ENCODE measurements at places on chromosomes 4 and X.

DNA sequence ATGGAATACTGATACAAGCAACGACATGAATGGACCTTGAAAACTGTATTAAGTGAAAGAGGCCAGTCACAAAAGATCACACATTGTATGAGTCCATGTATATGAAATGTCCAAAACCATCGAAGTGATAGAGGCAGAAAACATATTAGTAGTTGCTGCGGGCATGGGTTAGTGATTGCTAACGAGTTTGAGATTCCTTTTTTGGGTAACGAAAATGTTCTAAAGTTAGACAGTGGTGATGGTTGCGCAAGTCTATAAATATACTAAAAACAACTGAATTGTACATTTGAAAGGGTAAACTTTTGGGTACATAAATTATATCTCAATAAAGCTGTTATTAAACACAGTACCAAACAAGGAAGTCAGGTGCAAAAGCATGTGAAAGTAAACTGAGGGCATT, 234.5 kb downstream of the FBXW7 start:
- no peak for DNase-seq

DNA sequence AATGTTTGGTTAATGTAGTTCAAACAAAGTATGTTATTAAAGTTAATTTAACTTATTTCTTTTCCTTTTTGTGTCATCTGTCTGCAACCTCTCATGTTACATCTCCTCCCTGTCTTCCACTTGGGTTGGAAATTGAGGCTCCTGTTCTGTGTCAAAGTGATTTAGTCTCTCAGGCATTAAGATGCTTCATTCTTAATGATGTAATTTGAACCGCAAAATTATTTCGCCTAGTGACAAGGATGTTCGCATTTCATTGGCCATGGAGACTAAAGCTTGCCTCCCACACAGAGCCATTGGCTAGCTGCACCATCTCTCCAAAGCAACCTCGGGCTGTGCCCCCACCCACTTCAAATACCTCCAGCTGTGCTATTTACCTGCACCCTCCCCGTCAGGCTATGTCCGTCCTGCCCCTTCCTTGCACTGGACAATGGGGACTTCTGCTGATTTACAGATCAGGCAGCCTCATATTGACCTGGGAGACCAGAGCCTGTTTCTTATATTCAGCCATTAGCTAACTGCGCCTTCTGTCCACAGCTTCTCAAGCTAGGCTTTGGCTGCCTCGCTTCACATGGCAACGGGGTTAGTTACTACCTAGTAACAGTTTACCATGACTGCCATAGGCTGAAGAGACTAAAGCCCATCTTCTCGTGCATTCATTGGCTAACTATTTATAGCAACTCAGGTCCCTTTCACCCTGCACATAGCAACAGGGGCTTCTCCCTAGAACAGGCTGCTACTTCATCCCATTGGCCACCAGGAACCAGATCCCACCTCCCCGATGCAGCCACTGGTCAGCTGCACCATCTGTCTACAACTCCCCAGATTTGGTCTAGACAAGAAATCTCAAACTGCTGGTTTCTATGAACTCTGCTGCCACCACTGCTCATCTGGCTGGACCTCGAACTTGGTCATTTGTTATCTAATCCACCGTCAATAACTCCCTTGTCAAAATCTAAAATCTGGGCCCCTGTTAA, 8.6 kb upstream of the ZNF157 start:
- no peak for DNase-seq

GRCh38 chr4:86294883-86295282, 65.0 kb downstream of the MAPK10 start:
- DNase-seq: no peak

DNA sequence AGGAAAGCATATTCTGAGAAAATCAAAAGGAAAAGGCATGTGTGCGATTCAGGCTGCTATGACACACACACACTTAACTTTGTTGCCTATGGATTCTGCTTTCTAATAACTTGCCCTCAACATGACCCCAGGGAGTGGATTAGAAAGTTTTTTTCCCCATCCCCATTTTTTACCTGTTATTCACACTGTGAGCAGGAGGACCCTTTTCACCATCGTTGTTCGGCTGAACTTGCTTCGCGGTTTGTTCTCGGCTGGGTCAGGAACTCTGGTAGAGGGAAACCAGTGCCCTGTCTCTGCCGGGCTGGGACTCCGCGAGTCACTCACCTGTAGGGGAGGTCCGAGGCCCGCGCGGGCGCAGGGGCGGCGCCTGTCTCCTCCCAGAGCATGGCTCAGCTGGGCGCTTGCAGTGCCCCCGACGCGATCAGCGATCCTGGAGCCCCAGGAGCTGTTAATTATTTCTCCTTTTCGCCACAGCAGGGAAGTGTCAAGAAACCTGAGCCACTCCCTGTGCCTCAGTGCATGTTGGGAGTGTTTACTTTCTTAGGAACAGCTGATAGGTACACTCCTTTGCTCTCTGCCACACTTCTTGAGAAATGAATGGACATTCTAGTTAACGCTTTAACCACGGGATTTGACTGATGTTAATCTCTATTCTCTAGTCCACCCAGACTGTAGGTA, at the start of gene RASSF6:
TSS of gene RASSF6 (minus strand) at position 322 of the 678 bp plus-strand sequence. CDS start 8,641 bp downstream, outside the sequence.
- DNase-seq: no peak

GRCh38 chr4:67701517-67701850, 529 bp upstream of the UBA6 start:
- no peak for DNase-seq

- DNase-seq: no peak
Observed at GRCh38 chr4:151325111-151325948, at the start of gene SH3D19. SH3D19 (minus strand) TSS chr4:151325605; CDS start chr4:151325352, 253 bp downstream.

DNA sequence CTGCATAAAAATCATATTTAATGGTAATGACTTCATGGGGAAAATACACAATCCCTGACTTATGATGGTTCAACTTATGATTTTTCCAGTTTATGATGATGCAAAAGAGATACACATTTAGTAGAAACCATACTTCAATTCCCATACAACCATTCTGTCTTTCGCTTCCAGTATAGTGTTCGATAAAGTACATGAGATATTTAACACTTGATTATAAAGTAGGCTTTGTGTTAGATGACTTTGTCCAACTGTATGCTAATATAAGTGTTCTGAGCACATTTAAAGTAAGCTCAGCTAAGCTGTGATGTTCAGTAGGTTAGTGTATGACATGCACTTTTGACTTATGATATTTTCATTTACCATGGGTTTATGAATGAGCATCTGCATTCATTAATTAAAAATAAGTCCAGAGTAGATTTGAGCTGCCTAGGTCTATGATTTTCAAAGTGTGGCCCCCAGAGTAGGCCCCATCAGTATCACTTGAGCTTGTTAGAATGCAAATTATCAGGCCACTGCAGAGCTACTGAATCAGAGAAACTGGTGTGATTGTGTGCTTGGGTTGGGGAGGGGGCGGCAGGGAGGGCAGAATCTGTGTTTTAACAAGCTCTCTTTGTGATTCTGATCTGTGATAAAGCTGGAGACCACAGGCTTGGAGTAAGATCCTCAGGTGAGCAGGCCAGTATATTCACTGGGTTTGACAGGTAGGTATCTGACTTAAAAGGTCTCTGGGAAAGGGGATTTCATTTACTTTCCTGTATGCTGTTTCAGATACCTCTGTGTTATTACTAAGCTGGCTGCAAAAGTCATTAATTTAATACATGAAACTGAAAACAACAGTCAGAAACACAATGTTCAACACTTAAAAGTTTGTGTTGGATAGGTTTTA, 8.4 kb downstream of the ATP10D start:
- DNase-seq: no peak

GRCh38 chr4:137711502-137711901, 179.2 kb upstream of the PCDH18 start:
- DNase-seq: no peak

DNA sequence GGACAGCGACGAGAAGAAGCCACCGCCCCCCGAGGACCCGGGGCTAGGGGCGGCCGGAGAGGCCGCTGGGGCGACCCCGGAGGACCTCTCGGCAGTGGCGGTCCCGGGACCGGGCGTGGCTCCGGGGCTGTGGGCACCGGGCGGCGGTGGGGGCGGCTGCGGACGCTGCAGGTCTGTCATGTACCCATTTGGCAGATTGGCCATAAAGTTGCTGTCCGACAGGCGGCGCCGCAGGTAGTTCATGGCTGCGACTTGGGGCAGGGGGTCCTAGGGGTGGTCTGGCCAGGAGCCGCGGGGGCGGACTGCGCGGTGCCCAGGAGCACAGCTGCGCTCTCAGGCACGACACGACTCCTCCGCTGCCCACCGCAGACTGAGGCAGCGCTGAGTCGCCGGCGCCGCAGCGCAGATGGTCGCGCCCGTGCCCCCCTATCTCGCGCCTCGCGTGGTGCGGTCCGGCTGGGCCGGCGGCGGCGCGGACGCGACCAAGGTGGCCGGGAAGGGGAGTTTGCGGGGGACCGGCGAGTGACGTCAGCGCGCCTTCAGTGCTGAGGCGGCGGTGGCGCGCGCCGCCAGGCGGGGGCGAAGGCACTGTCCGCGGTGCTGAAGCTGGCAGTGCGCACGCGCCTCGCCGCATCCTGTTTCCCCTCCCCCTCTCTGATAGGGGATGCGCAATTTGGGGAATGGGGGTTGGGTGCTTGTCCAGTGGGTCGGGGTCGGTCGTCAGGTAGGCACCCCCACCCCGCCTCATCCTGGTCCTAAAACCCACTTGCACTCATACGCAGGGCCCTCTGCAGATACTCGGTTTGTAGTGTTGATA, at the start of gene SYN1:
TSS of gene SYN1 (minus strand) at position 372 of the 817 bp plus-strand sequence. CDS start at position 243, 129 bp downstream.
- peak; percentile 69 for DNase-seq

DNA sequence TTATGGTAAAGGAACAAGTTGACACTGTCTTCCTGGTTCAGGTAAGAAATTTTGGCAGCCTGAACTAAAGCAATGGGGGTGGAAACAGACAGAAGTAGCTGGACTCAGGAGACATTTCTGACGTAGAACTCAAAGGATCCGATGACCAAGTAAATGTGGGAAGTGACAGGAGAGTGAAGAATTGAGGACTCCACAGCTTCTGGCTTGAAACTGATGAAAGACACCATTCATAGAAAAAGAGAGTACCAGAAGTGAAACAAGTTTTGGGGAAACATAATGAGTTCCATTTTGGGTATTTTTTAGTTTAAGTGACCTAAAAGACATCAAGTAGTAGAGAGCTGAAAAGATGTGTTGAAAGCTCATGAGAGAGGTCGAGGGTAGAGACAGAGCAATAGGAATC, 5.7 kb downstream of the FAM120C start:
- no peak for DNase-seq

GRCh38 chrX:20382518-20383297, 116.0 kb upstream of the RPS6KA3 start:
- no peak for DNase-seq

GRCh38 chrX:35499071-35499862, 298.9 kb upstream of the MAGEB16 start:
- DNase-seq: no peak

DNA sequence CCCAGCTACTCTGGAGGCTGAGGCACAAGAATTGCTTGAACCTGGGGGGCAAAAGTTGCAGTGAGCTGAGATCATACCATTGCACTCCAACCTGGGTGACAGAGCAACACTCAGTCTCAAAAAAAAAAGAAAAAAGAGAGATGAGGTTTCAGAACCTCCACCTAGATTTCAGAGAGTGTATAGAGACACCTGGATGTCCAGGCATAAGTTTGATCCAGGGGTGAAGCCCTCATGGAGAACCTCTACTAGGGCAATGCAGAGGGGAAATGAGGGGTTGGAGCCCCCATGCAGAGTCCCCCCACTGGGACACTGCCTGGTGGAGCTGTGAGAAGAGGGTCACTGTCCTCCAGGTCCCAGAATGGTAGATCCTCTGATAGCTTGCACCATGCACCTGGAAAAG, 92.8 kb upstream of the HSD17B10 start:
- DNase-seq: no peak

GRCh38 chr4:120622601-120623000, 299.9 kb downstream of the PRDM5 start:
- DNase-seq: no peak

DNA sequence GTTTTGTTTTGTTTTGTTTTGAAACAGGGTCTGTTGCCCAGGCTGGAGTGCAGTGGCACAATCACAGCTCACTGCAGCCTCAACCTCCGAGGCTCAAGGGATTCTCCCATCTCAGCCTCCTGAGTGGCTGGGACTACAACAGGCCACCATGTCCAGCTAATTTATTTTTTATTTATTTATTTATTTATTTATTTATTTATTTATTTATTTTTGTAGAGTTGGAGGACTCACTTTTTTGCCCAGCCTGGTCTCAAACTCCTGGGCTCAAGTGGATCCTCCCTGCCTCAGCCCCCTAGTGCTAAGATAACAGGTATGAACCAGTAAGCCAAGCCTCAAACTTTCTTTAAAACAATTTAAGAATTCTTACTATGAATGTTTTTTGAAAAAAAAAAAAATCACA, 26.6 kb upstream of the PLS3 start:
- DNase-seq: no peak

DNA sequence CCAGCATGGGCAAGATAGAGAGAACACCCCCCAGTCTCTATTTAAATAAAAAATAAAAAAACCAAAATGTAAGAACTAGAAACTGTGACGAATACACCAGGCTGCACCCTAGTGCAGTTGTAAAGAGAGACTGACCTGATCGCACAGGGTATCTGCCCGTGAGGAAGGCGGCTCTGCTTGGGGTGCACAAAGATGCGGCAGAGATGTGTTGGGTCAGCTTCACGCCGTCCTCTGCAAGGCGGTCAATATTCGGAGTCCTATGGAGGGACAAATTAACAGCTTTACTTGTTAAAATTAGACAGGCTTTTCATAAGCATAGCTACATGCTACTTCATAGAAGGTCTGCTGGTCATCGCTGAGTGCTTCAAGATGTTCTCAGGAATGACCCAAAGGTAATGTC, 26.1 kb upstream of the ARSD start:
- no peak for DNase-seq

DNA sequence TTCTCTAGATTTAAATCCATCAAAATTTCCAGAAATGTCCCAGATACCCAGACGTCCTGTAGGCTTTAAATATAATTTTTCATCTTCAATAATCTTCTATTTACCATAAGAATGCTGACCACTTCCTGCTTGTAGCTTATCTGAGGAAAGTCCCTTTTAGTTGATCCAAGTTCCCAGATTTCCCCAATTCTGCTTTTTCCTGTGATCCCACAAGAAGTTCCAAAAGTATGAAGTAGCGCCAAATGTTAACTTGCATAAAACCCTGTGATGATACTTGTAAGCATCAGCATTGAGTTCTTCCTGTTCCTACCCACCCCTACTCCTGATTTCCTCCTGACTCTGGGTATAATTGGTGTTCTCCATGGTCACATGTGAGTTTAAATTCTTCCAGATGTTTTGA, 10.6 kb upstream of the TLR8 start:
- DNase-seq: no peak

GRCh38 chr4:123826896-123827295, 430.3 kb downstream of the SPRY1 start:
- DNase-seq: no peak

- DNase-seq: no peak
Observed at GRCh38 chr4:164012396-164013027, 518.0 kb downstream of the TMA16 start.

GRCh38 chrX:114675365-114675764, 91.5 kb downstream of the HTR2C start:
- DNase-seq: no peak

GRCh38 chr4:181162676-181163075, 1080.5 kb upstream of the TENM3 start:
- no peak for DNase-seq

GRCh38 chrX:73831500-73831899, 268.5 kb downstream of the CHIC1 start:
- DNase-seq: no peak

Data from stimulated activated CD4-positive, alpha-beta T cell treated with anti-CD3 and anti-CD28 coated beads, TNF-alpha, amount 100 ng/mL, for 4 hours (primary cell).